Thymus (tissue), 14 donors: ENCODE measurements at places on chromosomes 1 and 21.

DNA sequence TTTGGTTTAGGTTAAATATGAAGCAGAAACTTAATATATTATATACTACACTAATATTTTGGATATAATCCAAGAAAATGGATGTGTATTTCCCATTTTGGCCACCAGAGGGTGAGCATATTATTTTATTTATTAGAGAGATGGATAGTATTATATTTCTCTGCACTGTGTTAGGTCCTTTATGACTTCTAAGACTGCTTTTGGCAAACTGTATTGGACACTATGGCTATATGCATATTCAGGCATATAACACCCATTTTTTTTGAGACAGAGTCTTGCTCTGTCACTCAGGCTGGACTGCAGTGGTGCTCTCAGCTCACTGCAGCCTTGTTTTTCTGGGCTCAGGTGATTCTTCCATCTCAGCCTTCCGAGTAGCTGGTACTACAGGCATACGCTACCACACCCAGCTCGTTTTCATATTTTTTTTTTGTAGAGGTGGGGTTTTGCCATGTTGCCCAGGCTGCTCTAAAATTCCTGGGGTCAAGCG is 17.8 kb upstream of the PGM1 start:
- DNase-seq = no peak

- DNase-seq = no peak
Observed at GRCh38 chr1:55751776-55752175, 536.6 kb upstream of the USP24 start.

- DNase-seq = no peak
Observed at GRCh38 chr1:3593334-3593733, 18.0 kb downstream of the MEGF6 start.

- no peak for DNase-seq
Observed at GRCh38 chr21:21547368-21547953, 549.3 kb downstream of the NCAM2 start.

GRCh38 chr1:182978151-182978853 is 25.3 kb upstream of the SHCBP1L start:
- no peak for DNase-seq

- DNase-seq = no peak
Observed at GRCh38 chr1:88175631-88176226, 508.3 kb upstream of the PKN2 start.

GRCh38 chr1:79588719-79589118 is 582.2 kb upstream of the ADGRL4 start:
- DNase-seq = no peak

DNA sequence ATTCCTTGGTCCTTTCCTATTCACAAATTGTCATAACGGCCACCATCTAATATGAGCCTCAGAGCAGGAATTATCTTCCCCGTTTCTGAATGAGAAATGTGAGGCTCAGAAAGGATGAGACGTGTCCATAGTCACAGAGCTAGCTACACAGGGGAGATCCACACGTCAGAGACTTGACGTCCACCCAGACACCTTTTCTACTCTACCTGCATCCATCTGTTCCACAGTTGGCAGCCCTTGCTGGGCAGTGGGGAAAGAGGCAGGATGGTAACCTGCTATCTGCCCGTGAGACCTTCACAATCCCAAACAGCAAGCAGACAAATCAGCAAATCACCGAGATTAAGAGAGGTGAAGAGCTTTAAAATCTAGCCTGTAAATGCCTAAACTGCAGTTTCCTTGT is 8.4 kb downstream of the RIMS3 start:
- no peak for DNase-seq

- DNase-seq = no peak
Observed at GRCh38 chr21:39258207-39258606, 55.2 kb downstream of the BRWD1 start.

DNA sequence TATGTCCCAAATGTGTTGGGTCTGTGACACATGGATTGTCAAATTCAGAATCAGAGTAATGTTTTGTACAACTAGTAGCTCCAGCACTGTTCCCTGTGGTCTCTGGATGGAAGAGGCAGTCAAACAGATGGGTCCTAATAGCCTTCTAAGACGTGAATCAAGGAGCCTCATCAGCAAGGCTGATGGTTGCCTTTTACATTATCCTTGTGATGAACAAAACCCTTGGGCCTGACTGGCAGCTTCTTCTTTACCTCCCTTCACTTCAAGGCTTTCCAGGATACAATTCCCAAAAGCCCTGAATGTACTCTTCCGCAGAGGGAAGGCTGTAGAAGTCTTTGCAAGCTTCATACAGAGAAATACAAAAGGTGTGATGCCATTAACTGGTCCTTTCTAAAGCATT is 633.3 kb downstream of the USP25 start:
- no peak for DNase-seq

DNA sequence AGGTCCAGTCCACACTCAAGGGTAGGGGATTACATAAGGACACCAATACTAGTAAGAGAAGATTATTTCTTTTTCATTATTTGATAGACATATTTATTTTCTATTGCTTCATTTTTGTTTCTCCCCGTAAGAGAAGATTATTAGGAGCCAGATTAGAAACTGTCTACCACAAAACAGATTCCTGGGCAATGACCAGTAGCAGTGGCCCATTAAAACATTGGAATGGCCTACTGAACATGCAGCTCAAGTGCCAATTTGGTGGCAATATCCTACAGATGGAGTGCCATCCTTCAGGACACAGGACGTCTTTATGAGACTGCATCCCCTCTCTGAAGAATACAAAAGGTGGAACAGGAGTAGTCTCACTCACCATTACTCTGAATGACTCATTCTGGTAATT is 34.0 kb upstream of the ARHGAP29 start:
- no peak for DNase-seq

DNA sequence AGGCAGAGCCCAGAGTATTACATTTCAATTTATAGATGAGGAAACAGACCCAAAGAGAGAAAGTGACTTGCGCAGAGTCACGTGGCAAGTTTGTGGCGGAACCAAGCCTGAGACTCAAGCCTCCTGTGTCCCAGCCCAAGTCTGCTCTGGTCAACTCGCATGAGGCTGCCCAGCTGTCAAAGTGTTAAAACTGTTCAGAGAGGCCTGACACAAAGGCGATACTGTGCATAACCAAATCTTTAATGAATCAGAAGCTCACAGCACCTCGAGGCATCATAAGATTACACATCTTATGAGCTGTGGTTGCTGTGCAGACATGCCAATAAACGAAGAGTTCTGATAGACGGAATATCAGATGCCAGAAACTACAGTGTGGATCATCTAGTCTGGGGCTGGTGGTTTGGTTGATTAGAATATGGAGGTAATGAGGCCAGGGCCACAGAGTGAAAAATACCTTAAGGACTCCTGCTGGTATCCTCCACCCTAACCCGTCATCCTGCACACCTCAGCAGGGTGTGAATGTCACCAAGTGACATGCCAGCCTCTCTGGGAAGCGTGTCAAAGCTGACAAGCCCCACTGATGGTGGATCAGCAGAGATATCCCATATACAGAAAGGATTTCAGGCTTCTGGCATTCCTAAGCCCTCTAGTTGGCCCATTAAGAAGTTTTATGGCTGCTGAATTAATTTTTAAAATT is 42.2 kb downstream of the TNNT2 start:
- no peak for DNase-seq

DNA sequence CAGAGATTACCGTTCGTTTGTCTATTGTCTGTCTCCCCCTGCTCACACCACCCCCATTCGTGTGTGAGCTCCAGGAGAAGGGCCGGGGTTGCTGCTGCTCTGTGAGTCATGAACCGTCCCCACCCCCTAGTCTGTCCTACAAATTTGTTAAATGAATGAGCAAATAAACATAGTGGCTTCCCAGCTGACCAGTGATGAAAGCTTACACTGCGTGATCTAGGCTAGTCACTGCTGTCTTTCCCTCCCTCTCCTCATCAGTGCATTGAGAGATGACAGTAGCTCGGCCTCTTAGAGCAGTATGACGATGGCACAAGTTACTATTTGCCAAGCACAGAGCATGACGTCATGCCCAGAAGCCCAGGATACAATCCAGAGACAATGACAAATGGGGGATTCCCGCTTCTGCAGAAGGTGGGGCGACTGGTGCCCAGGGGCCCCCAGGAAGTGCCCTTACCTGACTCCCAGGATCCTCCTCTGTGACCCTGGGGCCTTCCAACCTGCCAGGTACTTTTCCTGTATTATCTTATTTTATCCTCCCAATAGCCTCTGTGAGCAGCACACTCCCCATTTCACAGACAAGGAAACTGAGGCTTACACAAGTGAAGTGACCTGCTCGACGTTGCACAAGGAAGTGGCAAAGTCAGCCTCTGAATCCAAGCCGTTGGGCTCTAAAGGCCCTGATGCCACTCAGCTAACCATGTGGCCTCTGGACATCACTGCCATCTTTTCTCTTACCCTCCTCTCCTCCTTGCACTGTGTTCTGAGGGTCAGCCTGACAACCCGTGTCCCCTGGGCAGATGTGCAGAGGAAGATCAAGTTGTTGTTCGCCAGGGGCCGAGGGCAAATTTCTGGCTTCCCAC is 8.6 kb upstream of the EPHA2 start:
- no peak for DNase-seq

DNA sequence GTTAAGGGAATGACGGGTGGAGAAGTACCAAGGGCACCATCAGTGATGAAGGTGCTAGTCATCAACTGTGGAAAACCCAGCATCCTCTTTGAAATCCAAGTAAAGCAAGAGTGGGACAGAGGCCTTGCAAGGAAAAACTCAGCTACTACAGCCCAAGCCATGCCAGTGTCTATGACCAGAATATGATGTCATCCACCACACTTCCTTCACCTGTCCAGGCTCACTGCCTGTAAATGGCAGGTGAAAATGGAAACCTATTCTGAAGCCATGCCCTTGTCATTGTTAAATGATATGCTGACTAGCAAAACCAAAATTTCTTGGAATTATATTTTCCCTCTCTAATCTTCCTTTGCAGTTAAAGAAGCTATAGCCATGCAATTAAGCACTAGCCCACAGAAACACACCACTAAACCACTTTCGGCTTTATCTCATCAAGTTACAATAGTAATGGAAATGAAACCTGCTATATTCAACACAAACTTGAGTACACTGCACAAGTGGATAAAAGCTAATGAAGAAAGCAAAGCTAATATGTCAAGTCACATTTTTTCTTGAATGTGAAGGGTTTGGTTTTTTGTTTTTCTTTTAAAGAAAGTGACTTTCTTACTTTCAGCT is 96.3 kb upstream of the RALGPS2 start:
- no peak for DNase-seq

DNA sequence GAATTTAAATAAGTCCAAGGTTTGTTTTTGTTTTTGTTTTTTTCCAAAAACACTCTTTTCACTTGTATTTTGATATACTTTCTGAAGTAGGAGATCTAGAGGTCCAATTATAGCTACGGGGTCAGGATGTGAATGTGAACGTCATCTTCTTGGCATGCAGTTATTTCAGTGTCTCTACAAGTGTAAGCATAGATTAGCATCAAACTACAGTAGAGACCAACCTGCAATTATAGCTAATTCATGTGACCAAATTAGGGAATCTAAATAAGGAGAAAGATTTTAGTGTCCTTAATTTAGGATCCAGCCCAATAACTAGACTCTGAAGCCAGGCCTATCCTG is 107.3 kb upstream of the PALMD start:
- DNase-seq = no peak

GRCh38 chr1:189662190-189662589 is 815.5 kb downstream of the BRINP3 start:
- no peak for DNase-seq
